ENCODE measurements at places on chromosomes 5 and 9.
A peak's percentile ranks its signal among the peaks of the same experiment; 100 is the strongest.

DNA sequence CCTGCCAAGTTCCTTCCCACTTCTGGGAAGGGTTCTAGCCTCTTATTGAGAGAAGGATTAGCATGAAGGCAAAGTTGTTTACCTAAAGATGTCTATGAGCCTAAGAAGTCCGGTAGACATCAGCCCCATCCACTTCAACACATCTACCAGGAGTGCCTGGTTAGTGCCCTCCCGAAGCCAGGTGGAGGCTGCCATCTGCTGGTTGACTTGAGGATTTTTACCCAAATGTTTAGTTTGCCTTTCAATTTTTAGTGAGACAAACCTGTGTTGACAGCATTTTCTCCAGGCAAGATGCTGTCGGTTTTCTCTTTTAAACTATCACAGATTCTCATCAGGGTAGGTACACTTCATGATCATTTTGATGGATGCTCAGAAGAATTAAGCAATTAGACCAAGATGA is 83.6 kb upstream of the TNFSF8 start:
- peak; percentile 17 for DNase-seq

DNA sequence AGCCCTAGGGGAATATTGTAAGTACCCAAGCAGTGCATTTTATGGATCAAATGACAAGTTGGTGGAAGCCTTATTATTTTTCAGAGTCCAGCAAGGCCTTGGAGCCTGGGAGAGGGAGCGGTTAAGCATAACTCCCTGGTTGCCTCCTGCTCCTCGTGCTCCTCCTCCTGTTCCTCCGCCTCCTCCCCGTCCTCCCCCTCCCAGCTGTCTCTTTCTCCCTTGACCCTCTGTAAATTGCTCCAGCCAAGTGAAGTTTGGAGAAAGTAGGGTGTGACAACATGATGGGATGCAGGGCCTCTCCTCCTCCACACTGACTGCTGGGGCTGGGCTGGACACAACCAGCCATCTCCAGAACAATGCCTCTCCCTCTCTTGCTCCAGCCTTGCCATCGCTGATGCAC is 586.9 kb downstream of the CCDC171 start:
- no peak for DNase-seq

DNA sequence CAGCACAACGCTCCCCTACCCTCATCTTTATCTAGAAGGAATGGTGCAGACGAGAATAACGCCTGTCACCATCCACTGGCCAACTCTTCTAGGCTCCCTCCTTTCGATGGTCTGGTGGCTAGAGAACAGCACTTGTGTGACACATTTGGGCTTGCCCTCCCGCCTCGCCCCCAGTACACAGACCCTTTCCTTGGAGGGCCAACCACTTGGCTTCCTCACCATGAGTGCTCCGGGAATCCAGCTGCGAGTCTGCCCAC is 1.4 kb downstream of the GNAQ start:
- DNase-seq: no peak

- no peak for DNase-seq
Observed at GRCh38 chr5:66443462-66444130, 152.6 kb upstream of the MAST4 start.

GRCh38 chr5:78554670-78555069 is 93.9 kb downstream of the LHFPL2 start:
- DNase-seq: no peak

DNA sequence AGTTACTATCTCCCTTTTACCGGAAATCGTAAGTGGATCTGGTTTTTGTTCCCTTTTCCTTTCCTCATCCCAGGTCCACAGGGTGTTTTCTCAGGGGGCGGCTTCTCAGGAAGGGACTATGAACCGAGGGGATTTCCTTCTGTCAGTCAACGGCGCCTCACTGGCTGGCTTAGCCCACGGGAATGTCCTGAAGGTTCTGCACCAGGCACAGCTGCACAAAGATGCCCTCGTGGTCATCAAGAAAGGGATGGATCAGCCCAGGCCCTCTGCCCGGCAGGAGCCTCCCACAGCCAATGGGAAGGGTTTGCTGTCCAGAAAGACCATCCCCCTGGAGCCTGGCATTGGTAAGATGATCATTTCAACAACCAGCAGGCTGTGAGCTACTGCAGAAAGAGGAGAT is 75.8 kb downstream of the GOLPH3 start:
- DNase-seq: no peak

DNA sequence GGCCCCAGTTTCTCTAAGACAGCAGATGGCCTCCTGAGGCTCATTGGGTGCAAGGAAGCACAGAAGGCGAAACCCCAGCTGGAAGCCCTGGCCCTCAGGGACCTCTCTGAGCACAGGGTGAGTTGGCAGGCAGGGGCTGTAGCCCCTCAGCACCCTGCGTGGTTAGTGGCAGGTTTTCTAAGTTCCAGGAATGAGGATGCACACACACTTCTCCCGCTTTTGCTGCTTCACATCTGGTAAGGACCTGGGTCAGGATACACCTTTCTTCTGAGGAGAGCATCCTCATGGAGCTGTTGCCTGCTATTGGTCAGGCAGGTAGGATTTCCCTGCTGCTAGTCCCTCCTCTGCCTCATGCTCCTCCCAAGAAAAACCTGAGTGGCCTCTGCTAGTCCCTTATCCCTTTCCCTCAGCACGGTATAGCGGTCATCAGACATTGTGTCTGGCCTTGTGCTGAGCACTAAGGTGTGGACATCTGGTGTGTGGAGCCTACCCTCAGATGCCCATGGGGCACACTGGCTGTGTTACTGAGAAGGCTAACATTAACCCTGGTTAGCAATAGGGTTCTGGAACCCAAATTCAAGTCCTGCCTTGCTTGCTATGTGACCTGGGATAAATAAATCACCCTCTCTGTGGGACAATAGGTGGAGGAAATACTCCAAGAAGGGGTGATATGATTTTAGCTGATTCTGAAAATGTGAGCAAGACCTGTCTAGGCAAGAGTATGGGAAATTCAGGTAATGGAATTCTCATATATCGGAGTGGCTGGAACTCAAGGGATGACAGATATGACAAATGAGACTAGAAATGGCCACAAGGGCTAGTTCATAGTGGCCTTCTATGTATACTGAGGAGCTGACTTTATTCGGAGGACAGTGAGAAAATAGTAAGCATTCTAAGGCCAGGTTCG is 1.6 kb downstream of the SLC22A4 start:
- DNase-seq: no peak

GRCh38 chr5:14801792-14802191 is 69.8 kb downstream of the ANKH start:
- DNase-seq: no peak

DNA sequence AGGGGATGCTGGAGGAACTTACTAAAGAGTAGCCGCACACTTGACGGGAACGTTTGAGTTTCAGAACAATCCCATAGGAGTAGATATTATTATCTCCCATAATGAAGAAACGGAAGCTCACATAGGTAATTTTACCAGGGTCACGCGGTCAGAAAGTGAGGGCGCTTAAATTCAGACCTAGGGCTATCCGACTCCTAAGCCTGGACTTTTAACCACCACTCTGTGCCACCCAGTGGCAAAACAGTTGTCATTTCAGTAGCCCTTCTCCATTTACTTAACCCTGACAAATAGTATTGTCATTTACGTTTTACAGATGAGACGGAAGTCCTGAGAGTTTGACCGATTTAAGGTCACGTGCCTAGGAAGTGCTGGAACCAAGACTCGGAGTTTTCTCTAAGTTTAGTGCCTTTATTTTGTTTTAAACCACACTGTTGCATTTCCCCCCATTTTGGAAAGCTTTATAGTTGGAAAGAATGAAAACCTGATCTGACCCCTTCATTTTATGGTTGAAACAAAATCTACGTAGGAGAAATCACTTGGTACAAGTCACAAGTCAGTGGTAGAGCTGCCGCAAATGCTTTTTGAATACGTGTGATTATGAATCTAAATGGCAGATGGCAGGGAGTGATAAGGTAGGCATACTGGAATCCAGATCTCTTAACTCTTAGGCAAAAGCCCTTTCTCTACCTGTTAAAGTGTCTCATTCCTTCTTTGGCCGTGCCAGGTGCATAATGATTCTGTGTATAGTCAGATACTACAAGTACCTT is 650 bp downstream of the MRRF start:
- DNase-seq: no peak

DNA sequence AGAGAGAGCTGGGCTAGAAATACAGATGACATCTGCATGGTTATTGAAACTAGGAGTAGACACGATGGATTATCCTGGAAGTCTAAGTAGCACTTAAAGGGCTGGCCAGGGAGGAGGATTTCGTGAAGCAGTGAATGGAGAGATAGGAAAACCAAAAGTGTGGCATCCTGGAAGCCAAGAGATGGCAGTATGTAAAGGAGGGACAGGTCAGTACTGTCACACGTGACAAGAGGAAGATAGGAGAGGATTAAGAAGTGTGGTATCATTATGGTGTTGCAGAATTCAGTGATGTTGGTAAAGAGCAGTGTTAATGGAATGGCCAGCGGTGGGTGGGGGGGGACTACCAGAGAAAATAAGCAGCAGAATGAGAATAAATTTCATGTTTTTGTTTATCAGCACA is 11.7 kb downstream of the RAD23B start:
- DNase-seq: no peak

GRCh38 chr9:2039294-2040180 is 24.4 kb downstream of the SMARCA2 start:
- DNase-seq: no peak

DNA sequence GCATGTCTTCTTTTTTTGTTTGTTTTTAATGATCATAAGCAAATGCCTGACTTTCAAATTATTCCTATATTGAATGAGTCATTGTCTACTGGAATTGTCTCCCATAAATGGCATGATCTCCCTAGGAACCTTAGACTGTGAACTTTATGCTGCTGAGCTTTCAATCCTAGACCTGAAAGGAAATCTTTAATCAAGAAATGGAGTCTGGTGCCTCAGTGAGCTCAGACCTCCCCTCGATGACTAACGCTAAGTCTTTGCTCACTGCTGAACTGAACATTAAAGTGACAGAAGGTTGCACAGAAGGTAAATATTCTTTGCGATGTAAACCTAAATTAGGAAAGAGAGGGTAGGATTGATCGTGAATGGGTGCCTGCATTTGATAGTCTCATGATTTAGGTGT is 745.2 kb upstream of the WWC1 start:
- no peak for DNase-seq

- no peak for DNase-seq
Observed at GRCh38 chr5:141223112-141223783, at the start of gene PCDHB14. Gene PCDHB14, plus strand, starts transcription at chr5:141223343. Its CDS starts 163 bp downstream, at chr5:141223506.

GRCh38 chr9:18423791-18424531 is 50.0 kb upstream of the ADAMTSL1 start:
- no peak for DNase-seq

DNA sequence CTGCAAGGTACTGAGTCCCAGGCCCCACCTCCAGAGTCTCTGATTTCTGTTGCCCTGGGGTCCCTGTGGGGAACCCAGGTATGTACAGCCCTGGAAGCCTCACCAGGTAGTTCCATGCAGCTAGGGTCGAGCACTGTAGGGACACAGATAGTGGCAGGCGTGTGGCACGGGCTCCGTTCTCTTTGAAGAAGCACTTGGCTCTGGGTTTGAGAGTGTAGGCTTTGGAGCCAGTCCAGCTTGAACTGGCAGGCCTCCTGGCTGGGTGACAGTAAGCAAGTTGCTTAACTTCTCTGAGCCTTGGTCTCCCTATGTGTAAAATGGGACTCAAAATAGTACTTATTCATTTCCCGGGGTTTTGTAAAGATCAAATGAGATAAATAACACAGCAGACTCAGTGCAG is 5.6 kb downstream of the OLFM1 start:
- DNase-seq: no peak

- DNase-seq: no peak
Observed at GRCh38 chr5:55141945-55142690, 17.9 kb upstream of the GPX8 start.

DNA sequence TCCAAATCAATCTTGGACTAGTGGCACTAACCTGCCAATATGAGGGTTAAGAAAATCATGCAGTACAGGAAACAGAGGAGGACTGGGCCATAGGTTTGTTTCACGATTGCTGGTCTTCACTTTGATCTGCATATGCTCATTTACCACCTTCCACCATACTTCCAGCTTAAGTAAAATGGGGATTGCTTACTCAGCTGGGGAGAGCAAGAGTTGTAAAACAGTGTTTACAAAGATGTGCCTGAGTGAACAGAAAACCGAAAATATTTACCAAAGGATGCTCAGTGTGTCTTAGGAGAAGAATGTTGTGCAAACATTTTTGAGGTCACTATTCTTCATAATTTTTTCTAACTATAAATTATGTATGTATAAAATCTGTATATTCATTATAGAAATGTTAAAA is 65.1 kb upstream of the DNAH5 start:
- no peak for DNase-seq

- no peak for DNase-seq
Observed at GRCh38 chr5:1509346-1510085, 14.2 kb downstream of the LPCAT1 start.

DNA sequence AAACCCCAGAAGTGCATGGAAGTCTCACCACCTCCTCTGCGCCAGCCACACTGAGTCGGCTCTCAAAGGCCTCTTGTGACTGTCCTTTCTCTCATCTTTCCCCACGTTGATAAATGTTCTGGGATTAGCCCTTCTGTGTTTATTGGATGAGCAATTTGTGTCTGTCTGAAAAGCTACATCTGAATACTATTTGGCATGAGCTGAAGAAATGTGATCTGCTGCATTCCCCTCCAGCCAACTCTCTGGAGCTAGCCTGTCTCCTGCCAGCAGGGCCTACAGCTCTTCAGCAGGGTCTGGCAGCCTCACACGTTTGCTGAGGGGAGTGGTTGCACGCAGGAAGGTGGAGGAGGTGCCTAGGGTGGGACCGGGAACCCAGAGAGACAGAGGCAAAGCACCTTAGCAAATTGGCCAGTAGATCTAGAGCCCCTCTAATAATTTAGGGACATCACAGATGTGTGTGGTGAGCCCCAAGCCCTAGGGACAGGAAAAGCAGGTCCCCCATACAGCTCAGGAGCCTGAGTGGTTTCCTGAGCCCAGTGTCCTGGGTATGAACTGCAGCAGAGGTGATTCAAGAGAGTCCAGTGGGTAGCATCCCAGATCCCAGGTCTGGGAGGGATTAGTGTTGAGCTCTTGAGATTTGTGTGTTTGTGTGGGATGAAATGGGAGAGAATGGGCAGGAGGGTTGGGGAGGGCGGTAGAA is 20.5 kb upstream of the B4GALT1 start:
- no peak for DNase-seq

GRCh38 chr9:129836311-129837007 is 1.2 kb downstream of the USP20 start:
- DNase-seq: no peak

- no peak for DNase-seq
Observed at GRCh38 chr5:157486861-157487260, 26.8 kb downstream of the NIPAL4 start.

DNA sequence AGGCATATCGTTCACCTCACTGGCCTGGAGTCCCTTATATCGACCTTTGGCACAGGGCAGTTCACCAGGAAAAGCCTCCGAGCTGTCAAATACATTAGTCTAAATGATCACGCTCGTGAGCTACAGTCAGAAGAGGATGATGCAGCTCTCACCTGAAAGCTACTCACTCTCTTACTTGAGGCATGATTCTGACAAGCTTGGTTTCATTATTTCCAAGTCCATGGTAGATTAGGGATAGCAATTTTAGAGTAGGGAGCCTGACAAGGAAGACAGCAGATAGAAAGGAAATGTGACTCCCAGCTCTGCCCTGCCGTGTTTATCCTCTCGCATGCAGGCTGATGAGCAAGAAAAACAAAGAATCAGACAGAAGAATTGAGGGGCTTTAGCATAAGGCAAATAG is 98.0 kb upstream of the MAP1B start:
- no peak for DNase-seq

GRCh38 chr9:121797081-121797480 is 145.6 kb downstream of the DAB2IP start:
- DNase-seq: no peak
